ENCODE measurements at places on chromosomes 3 and 15.

GRCh38 chr3:71636482-71636881 is 53.0 kb upstream of the FOXP1 start:
- no peak for DNase-seq

DNA sequence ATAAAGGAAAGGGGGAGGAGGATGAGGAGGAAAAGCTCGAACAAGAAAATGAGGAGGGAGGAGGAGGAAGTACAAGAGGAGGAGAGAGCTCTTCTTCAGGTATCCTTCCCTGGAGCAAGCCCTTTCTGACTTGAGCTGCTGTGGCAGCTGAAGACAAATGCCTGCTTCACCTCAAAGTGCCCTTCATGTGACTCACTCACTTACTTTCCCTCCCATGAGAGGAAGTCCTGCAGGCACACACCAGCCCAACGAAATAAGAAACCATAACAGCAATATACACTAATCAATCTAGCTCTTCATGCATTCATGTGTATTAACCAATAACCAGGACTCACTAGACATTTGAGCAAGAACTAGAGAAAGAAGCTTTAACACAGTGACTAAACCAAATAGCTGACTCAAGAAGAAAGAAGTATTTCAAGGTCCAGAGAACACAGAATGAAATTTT is 251.9 kb downstream of the IGSF11 start:
- DNase-seq, result peak; percentile 29

DNA sequence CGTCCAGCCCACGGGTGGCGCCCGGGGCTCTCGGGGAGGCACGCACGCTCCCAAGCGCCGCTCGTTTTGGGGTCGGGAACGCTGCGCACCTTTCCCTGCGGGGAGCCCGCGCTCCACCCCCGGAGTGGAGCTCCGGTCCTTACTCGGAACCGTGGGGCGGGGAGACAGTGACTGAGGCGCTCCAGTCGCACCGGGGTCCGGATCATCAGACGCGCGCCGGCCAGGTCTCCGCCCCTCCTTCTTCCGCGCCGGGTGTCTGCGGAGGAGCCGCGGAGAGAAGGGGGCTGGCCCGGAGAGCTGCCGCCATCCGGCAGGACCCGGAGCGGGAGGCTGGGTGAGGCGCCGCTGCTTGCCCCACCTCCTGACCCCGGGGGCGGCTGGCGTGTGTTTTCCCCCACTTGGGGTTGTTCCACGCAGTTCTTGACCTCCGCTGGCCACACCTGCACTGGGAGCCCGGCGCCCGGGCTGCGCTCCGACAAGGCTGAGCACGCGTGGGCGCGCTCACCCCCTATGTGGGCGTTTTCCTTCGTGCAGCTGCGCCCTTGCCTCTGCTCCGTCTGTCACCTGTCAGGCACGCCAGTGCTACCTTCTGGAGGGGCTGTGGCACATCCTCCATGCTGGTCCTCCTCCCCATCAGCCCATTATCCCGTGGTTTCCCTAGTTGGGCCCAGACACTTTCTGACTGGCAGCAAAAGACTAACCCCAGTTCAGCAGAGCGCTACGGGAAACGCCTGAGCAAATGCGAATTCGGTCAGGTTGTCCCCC is at the start of gene MCF2L2:
Gene MCF2L2, minus strand, starts transcription at position 173 of the 765 bp plus-strand sequence. CDS start 642 bp downstream, outside the sequence.
- DNase-seq, result no peak

GRCh38 chr3:126288314-126288713 is 68.9 kb downstream of the KLF15 start:
- DNase-seq, result no peak

DNA sequence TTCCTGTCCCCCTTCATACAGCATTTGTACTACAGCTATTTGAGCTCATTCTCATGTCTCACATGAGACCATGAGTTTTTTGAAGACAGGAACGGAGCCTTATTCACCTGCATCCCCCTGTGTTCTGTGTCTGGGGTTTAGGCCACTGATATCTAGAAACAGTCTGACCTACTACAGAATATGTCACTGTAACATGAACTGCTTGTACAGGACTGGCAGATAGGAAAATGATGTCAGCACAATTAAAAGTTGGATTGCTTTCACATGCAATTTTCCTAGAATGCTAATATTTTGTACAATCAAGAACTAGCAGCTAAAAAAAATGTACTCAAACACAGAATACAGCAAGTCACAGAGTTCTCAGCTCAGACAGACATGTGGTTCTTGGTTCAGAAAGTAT is 90.8 kb upstream of the FGF12 start:
- DNase-seq, result no peak

- no peak for DNase-seq
Measured at GRCh38 chr3:100136921-100137320, 22.6 kb upstream of the FILIP1L start.

DNA sequence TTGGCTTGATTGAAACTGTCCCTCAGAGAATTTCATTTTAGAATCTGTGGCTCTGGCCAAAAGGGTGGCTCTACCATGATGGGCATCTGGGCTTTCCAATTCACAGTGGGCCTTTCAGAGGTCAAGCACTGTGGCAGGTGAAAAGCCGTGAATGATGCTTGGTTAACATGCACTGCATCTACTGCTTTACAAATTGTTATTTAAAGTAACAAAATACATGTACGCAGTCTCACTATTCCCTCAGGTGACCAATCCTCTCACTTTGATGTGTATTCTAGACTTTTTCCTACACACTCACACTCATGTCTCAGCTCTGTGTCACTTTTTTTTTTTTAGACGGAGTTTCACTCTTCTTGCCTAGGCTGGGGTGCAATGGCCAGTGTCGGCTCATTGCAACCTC is 70.5 kb downstream of the MGLL start:
- no peak for DNase-seq

GRCh38 chr15:33158366-33158765 is 36.1 kb downstream of the FMN1 start:
- no peak for DNase-seq

DNA sequence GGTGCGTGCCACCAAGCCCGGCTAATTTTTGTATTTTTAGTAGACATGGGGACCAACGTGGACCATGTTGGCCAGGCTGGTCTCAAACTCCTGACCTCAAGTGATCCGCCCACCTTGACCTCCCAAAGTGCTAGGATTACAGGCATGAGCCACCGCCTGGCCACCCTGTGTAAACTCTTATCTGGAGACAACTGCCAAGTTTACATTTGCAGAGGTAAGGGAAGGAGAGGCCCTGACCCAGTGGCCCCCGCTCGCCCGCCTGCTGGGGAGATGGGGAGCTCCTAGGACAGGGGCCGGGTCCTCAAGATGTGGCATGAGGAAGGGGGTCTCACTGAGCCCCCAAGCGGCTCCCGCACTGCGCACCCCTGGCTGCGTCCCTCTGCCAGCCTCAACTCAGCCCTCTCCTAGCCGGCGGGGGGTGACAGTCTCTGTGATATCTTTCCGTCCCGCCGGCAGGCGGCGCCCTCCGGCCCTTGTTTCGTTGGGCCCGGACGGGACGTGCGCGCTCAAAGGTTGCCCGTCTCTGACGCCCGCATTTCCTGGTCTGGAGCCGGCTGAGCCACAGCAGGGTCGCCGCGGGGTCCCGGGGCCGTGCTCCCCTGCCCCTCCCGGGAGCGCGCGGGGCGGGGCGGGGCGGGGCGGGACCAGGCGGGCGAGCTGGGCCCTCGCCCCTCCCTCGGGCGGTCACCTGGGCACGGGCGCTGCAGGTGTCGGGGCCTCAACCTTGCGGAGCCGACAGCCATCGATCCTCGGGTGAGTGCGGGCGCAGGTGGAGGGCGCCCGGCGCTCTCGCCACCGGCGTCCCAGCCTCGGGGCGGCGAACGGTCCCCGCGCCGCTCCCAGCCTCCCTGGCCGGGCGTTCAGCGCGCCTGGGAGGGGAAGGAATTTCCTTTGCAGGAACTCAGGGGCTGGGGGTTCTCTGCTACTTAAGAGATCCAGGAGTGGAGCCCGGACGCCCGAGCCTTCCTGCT is at the start of gene GPR160:
Gene GPR160, plus strand, starts transcription at position 533 of the 971 bp plus-strand sequence. CDS start 45,978 bp downstream, outside the sequence.
- no peak for DNase-seq

- peak; percentile 12 for DNase-seq
Measured at GRCh38 chr3:44762170-44762677, 630 bp downstream of the KIF15 start.

All from foreskin keratinocyte (primary cell).